Foreskin melanocyte (primary cell): ENCODE measurements at places on chromosomes 1 and 21.

DNA sequence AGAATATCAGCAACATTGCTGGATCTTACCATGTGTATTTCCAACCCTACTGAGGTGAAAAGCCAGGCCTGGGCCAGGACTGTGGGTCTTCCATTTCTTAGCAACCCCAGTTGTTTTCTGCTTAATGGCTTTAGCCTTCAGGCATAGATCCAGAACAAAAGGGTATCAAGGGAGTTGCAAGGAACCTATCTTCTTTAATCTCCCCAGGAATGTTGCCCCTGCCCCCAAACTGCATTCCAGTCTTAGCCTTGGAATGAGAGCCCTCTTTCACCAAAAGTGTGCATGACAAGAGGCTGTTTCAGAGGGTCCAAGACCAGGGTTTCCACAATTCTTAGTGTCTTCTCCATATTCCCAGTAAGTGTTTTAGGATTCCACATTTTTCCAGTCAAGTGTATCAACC, 87.9 kb upstream of the SOX13 start:
- DNase-seq = peak; percentile 56

GRCh38 chr1:198174297-198174696, 17.5 kb downstream of the NEK7 start:
- no peak for DNase-seq

- DNase-seq = no peak
Observed at GRCh38 chr1:34796990-34797389, 4.2 kb downstream of the GJA4 start.

- DNase-seq = no peak
Observed at GRCh38 chr1:45870500-45870899, 67.1 kb downstream of the MAST2 start.

DNA sequence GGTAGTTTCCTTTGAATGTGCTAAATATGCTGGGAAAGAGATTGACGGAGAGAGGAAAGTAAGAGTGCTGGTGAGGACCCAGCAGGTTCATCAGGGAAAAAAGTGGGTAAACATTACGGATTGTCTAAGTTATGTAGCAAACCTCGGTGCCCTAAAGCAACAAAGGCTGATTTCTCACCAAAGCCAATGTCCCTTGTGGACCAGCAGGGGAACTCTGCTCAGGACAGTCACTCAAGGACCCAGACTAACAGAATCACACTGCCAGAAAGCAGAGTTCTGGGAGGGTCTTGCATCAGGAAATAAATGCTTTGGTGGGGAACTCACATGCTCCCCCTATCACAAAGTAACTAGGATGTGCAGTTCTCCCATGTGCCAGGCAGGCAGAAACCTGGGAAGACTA, 1.7 kb upstream of the IKBKE start:
- DNase-seq = no peak

- no peak for DNase-seq
Observed at GRCh38 chr1:151635479-151636072, 23.7 kb downstream of the SNX27 start.

GRCh38 chr21:32306021-32306780, 7.5 kb downstream of the MRAP start:
- DNase-seq = peak; percentile 96

GRCh38 chr1:201553496-201554189, 14.7 kb downstream of the NAV1 start:
- no peak for DNase-seq

DNA sequence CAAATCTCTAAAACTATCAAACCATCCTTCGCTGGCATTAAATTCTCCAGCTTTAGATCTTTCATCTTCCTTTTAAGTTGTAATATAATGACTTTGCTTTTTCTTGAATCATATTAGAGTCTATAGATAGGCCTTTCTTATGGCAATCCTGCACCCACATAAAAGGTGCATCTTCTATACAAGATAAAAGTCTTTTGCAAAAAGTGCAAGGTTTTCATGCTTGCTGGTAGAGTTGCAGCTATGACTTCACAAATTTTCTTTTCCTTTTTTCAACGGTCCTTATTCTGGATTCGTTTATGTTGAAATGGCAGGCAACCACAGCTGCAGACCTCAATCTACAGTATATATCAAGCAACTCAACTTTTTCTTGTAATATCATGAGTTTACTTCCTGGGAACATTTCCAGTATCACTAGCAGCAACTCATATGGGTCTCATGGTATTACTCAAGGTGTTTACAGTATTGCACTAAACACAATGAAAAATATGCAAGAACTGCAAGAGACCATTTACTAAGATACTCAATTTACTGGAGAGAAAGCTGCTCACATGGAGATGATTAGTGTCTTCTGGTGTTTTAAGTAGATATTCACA, 22.1 kb downstream of the OMA1 start:
- no peak for DNase-seq

DNA sequence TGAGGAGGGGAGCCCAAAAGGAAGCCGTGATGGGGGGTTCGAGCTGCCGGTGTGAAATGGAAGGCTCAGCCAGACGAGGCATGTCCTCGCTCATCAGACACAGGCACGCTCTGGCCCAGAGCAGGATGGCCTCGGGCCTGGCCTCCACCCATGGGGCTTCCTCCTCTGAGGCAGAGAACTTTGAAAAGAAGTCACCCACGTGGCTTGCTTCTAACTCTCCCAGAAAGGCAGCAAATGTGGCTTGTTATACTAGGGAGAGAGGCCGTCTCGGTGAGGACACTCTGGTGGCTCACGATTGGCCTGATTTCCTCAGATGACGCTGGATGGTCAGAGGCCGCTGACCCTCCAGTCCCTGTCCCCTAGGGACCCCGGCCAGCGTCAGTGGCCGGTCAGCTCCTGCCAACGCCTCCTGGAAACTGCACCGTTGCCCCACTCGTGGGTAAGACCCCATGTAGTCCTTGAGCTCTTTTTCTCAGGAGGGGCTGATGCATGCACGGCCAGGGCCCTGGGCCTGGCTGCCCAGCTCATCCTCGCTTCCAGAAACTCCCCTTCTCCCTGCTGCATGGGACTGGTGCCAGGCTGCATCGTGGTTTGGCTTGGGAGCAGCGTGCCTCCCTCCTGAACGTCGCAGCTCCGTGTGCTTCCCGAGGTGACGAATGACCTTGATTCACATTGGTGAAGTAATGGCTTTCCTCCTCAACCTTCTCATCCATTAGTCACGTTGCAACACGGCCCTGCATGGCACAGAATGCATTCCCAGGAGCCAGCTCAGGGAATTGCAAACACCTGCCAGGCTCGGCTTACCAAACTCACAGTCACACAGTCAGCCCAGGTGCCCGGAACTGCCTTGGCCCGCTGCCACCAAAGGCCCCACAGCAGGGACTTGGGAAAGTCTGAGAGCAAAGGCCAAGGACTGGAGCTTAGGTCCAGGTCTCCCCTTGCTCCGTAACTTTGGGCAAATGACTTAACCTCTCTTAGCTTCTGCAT, 58.8 kb downstream of the TOMM20 start:
- no peak for DNase-seq

DNA sequence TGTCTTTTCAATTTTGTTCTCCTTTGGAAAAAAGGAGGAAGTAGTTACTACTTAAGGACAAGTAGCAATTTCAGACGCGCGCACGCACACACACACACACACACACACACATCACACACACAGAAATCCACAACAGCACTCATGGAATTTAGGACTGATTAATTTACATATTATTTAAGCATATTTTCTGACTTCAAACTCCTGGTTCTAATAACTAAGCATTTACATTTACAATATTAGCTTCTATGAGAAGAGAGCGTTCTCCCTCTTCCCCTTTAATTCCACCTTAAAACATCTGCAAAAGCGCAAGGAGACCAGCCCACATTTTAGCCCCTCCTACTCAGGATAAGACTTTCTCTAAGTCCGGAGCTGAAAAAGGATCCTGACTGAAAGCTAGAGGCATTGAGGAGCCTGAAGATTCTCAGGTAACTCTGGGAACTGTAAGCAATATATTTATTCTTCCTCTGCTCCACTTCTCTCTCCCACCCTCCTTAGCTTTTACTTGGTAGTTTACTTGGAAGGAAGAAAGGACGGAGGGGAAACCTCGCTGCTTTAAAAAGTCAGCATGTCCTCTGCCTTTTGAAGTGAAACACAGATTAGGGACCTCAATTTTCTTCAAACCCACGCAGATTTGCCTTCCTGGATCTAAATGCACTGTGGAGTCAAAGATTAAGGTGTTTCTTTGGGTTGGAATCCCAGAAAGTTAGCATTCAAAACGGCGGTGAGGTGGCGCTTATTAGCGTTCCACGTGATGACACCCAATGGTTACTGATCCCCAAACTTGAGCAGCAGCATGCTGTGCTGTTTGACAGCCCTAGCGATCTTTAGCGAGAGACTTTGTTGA, at the start of gene PLA2G4A:
Gene PLA2G4A, plus strand, starts transcription at position 339 of the 844 bp plus-strand sequence. CDS start 25,406 bp downstream, outside the sequence.
- peak; percentile 79 for DNase-seq

DNA sequence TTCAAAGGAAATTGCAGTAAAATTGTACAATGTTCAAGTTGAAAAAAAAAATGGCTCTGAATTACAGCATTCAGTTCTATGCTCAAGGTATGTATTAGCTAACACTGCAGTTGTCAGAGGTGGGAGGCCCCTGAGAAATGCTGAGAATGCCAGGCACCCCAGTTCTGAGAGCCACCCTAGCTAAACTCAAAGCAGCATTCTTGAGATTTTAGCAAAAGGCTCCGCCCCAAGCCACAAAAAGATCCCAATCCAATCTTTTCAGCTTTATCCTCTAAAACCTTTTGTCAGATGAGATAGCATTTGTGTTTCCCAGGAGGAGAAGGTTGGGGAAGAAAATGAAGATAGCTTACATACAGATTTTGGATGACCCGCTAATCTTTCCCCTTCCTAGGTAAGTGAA, 68.8 kb downstream of the SMYD2 start:
- no peak for DNase-seq
